ENCODE measurements at places on chromosomes 4 and X.

DNA sequence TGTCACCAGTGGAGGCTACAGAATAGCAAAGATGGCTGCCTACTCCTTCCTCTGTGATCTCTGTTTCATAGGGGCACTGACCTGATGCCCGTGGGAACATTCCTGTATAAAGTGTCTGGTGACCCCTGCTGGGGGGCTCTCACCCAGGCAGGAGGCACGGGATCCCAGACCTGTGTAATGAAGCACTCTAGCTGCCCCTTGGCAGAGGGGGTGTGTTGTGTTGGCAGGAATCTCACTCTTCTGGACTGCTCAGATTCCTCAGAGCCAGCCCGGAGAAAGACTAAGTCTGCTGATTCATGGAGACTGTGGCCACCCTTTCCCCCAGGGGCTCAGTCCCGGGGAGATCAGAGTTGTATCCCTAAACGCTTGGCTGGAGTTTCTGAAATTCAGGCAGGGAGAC, 648.3 kb downstream of the SPRY1 start:
- H3K27me3 ChIP-seq = no peaks in the 10 kb centered on the region
- H3K27ac ChIP-seq = no peak overlapping the region
- no peak overlapping the region for H3K4me3 ChIP-seq
- H3K36me3 ChIP-seq = no peaks in the 10 kb centered on the region
- no peak for DNase-seq

- no peak for DNase-seq
- no peaks in the 10 kb centered on the region for H3K36me3 ChIP-seq
- H3K4me1 ChIP-seq = no peaks in the 10 kb centered on the region
- no peak overlapping the region for H3K27ac ChIP-seq
These were observed 646.6 kb upstream of the PITX2 start for GRCh38 chr4:111269439-111269838.

GRCh38 chrX:65932173-65933084, 107.5 kb downstream of the VSIG4 start:
- H3K4me3 ChIP-seq = no peak overlapping the region
- H3K27me3 ChIP-seq = no peaks in the 10 kb centered on the region
- H3K36me3 ChIP-seq = no peaks in the 10 kb centered on the region
- no peak for DNase-seq

GRCh38 chrX:19902110-19902509, 14.7 kb upstream of the SH3KBP1 start:
- no peaks in the 10 kb centered on the region for H3K27me3 ChIP-seq
- H3K4me1 ChIP-seq = no peaks in the 10 kb centered on the region
- no peak overlapping the region for H3K4me3 ChIP-seq
- DNase-seq = no peak
- H3K27ac ChIP-seq = no peak overlapping the region
- H3K36me3 ChIP-seq = no peaks in the 10 kb centered on the region

DNA sequence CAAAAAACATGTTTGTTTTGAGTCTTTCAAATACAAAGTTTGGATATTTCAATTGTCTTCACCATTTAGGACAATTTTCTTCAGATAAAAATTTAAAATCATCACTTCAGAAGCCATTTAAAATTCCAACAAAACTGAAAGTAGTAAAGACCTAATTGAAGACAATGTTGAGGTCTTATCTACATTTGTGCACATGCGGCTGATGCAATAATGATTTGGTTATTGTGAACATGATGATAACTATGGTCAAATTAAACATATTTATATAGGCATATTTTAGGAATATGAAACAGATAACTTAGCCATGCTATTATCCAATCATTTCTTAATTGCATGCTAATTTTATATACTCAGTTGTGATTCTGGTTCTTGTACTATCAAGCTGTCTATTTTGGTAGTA, 407.5 kb downstream of the GALNTL6 start:
- no peak for DNase-seq
- H3K27me3 ChIP-seq = no peaks in the 10 kb centered on the region
- no peak overlapping the region for H3K27ac ChIP-seq
- H3K4me3 ChIP-seq = no peak overlapping the region
- no peaks in the 10 kb centered on the region for H3K4me1 ChIP-seq
